ENCODE measurements at places on chromosomes 11 and 22.

DNA sequence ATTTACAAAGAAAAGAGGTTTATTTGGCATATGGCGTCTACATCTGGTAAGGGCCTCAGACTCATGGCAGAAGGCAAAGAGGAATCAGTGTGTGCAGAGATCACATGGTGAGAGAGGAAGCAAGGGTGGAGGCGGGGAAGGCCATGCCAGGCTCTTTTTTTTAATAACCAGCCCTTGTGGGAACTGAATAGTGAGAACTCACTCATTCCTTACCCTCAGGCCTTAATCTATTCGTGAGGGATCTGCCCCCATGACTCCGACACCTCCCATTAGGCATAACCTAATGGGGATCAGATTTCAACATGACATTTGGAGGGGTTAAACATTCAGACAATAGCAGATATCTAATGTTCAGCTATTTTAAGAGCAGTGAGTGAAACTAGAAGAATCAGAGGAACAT is 55.7 kb downstream of the ATM start:
- peak; percentile 2 for DNase-seq

GRCh38 chr22:41280065-41280464 is 5.9 kb downstream of the RANGAP1 start:
- DNase-seq = no peak

DNA sequence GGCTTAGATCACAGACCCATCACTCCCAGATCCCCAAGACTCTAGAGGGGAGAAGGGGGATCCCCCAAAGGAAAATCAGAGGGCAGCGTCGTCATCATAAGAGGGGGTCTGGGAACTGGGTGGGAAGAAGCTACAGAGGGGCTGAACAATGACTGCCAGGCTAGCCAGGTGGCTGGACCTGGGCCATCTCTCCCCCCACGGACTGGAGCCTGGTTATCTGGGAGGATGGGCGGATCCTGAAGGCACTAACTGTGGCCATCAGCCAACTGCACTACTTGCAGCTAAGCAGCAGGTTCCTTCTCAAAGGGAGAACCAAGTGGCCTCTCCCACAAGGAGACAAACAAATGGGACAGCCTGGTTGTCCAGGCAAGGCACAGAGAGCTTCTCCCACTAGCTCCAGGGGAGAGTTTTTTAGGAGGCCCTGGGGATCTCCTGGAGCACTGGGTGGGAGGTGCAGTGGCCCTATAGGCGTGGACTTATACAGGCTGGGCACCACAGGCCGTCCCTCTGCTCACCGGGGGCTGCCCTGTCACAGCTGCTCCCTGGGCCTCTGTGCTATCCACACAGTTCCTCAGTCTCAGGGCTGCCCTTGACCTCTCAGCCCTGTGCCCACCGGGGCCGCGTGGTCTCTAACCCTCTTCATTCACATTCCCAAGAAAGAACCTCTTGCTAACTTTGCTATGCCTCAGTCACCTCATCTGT is 15.4 kb downstream of the P2RY6 start:
- no peak for DNase-seq

- DNase-seq = no peak
These were observed 74.9 kb downstream of the RPL27A start for GRCh38 chr11:8757533-8757932.

DNA sequence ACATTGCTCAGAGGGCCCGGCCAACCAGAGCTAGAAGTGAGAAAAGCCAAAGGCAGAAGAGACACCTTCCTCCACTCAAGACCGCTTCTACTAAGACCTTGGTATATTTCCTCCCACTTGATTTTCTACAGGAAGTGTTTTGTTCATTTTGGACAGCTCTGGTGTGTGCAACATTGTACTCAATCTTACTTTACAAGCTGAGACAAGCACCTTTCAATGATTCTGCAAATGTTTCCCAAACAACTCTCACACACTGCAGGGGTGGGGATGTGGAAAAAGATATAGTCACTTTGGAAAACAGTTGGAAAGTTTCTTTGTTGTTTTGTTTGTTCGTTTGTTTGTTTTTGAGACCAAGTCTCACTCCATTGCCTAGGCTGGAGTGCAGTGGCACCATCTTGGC is 15.7 kb downstream of the MYO18B start:
- no peak for DNase-seq
